Lower lobe of right lung (tissue), 2 donors: ENCODE measurements at places on chromosomes 1 and 21.

DNA sequence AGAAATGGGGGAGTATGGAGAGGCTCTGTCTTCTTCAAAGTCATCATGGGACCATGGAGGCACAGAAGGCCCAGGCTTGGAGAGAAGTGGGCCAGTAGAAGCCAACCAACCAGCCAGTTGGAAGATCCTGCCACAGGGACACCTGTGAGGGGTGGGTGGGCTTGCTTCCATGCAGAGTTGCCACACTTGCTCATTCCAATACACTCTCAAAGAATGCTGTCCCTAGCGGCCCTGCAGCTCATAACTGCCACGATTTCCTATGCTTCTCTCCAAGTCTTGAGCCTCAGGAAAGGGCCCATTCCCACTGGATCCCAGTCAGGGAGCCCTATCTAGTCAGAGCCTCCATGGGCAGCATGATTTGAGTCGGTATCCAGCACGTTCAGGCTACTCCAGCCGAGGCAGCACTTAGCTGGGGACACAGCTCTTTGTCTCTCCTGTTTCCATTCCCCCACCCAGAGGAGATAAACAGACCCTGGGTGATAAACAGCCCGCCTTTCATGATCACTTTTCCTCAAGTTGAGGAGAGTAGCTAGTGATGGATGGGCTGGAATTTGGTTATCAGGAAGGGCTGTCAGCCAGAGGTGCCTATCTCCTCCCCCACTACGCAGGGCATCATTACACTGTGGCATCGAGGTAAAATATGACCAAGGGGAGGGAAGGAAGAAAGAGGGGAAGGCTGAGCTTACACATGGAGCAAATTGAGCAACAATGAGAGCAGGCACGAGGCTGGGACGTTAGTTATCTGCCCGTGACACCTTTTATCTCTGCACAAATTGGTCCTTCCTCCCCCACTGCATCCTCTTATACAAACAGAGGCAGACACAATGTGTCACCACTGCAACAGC lies 64.6 kb downstream of the ERI3 start:
- no peak for DNase-seq

- no peak for DNase-seq
Measured at GRCh38 chr21:40466893-40467483, 380.0 kb downstream of the DSCAM start.

DNA sequence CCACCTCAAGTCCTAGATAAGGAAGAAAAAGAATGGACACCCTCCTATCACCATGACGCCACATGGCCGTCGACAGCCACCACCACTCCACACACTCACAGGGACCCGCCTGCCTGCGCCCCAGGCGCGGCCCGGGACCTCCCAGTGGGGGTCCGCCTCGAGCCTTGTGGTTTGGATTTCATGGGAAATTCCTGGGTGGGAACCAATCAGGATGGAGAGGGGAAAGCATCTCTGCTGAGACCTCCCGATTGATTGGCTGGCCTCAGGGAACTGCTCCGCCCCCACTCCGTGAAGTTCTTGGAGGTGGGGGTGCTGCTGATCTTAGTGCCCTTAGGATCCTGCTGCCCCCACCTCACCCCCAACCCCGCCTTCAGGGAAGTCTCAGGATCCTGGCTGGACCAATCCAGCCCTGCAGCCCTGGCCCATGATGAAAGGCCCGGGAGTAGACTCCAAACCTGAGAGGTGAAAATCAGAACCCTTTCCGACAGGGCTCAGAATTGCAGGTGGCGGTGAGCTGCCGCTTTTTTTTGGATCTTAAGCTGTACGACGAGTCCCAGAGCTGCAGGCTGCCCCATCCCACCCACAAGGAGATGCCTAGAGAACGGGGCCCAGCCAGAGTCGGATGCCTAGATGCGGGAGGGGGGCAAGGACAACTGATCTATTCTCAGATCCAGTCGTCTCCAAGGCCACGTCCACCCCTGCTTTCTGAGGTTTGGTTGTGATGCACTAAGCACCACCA lies 29.0 kb upstream of the TMEM51 start:
- no peak for DNase-seq

DNA sequence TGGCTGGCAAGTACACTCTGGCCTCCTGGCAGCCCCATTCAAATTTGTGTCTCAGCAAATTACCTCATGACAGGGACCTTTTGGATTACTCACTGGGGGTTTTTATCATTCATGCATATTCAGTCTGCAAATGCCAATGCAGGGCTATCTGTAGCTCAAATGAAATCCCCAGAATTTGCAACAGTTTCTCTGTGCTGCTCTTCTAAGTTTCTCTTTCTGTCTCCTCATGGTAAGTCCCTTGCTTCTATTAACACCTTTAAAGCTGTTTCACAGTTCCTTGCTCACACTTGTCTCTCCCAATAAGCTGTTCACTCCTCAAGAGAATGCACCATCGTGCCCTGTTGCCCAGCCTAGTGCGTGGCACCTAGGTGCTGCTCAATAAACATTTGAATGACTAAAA lies 3.3 kb upstream of the FAM78B start:
- no peak for DNase-seq

- no peak for DNase-seq
Measured at GRCh38 chr1:24692351-24692980, 49.4 kb downstream of the SRRM1 start.

DNA sequence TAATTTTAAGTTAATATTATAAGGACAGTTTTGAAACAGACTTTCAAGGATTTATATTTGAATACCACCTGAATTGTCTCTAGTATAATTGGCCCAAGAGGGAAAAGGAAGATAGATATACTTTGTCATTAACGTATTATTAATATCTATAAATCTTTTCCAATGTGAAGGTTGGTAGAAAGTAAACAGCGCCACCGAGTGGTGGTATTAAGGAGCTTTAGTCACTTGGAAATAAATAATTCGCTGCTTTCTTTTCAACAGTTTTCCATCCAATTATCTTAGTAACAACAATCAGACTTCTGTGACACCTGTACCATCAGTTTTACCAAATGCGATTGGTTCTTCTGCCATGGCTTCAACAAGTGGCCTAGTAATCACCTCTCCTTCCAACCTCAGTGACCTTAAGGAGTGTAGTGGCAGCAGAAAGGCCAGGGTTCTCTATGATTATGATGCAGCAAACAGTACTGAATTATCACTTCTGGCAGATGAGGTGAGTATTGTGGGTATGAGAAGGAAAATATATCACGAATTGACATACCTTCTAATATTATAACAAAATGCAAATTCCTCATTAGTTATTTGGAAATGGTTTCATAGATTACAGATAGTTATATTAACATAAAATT lies 37.7 kb downstream of the SH3GLB1 start:
- DNase-seq = no peak

DNA sequence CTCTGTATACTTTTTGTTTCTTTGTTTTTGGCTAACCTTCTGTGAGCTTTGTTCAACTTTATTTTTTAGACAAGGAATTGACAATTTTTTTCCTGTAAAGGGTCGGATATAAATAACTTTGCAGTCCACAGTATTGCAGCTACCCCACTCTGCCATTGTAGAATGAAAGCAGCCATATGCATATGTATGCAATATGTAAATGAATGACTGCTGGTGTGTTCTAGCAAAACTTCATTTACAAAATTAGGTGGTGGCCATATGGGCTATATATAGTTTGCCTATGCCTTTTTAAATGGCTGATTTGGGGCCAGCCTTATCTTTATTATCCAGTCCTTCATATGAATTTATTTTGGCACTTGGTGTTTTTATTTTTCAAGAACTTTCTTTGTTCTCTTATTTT lies 18.0 kb upstream of the SNRPE start:
- DNase-seq = no peak
